ENCODE measurements at places on chromosomes 1 and 21.
A peak's percentile ranks its signal among the peaks of the same experiment; 100 is the strongest.

DNA sequence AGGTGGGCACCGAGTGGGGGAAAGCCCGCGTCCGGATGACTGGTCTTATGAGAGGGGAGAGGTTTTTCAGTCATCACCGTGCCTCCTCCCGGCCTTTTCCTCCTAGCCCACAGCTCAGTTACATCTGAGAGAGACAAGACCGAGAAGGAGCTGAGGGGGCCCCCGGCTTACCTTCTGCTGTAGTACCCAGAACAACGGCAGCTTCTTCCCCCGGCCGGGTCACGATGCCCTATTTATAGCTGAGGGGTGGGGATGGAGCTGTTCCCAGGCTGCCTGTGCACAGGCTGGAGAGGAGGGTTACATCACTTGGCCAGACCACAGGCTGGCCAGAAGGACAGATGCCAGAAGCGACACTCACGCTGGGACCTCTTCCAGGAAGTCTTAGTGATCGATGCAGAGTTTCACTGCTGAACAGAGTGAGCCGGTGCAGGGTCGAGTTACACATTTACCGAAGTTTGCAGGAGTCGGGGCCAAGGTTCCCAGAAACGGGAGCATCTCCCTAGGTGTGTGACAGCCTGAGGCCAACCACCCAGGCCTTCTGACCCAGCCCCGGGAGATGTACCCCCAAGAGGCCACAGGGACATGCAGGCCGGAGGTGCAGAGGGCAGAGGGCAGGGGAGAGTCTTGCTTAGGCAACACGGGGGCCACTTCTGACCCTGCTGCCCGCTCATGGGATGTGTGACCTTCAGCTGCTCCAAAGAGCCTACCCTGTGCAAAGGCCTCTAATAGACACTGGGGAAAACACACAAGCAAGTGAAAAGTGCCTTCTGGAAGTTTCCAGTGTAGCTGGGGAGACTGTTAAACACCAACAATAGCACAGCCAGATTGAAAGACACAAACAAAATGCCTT is at the start of gene AGT:
Gene AGT, minus strand, starts transcription at position 208 of the 850 bp plus-strand sequence. CDS start 3,299 bp downstream, outside the sequence.
- DNase-seq: no peak

- DNase-seq: no peak
Measured at GRCh38 chr1:63915121-63915520, 141.3 kb downstream of the ROR1 start.

DNA sequence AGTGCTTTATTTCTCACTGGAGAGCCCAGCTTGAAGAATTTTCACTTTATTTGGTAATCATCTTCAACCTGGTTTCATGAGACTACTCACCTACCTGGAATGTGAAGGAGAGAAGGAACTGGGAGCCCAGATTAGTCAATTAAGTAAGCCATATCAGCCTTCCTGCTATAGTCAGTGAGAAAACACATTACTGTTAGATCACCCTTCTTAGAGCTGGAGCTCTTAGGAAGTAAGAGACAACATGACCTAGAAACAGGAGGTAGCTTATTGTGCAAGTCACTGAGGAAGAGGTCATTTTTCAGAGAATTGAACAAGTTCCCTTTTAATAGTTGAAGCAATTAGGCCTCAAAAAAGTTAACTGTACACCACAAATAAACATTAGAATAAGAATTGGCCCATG is 49.2 kb upstream of the TEKT2 start:
- no peak for DNase-seq

DNA sequence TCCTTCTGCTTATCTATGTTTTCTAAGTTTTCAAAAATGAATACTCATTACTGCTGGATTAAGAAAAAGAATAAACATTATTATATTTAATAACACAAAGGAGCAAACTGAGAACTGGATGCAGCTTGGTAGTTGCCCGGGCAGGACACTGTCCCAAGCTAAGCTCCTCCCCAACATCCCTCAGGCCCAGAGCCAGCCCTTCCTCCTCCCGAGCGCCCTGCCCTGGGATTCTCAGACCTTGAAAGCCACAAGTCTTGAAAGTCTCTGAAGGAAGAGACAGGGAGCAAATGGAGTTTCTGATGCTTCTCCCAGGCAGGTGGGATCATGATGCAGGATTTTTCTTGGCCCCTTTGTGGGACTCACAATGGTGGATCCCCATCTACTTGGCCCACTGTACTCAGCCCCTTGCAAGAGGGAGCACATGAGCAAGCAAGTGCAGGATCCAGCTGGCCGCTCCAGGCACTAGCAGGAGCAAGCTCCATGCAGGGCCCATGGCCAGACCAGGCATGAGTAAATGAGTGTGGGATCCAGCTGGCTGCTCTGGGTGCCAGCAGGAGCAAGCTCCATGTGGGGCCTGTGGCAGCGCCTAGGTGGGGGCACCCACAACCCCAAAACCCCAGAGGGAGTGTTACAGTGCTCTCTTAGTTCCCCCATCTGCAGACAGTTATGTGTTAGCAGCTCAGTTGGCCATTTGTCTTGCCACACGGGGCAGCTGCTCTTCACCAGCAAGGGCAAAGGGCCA is 32.1 kb upstream of the RAB4A start:
- DNase-seq: no peak

DNA sequence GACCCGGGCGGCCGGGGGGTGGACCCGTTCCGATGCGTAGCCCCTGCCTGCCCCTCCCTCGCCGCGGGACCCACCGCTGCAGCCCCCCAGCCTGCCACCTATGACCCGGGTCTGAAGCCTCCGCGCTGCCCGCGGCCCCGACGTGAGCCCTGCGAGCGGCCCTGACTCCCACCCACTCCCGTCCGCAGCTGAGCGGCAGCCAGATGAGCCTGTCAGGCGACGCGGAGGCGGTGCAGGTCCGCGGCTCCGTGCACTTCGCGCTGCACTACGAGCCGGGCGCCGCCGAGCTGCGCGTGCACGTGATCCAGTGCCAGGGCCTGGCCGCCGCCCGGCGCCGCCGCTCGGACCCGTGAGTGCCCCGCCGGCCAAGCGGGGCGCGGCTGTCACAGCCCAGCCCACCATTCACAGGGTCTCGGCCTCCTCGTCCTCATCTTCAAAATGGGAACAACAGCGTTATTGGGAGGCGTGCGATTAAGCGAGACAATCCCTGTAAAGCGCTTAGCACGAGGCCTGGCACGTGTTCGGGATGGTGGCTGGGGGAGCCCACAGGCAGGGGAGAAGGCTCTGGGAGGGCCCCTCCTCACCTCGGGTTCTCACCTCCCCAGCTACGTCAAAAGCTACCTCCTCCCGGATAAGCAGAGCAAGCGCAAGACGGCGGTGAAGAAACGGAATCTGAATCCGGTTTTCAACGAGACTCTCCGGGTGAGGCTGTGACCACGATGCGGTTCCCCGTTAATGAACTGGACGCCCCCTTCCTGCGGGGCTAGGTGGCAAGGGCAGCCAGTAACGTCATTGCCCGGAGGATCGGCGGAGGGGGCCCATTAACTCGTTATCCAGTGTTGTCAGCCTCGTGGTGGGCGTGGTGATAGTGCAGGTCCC is 8.2 kb downstream of the SYTL1 start:
- DNase-seq: no peak

- no peak for DNase-seq
Measured at GRCh38 chr1:192506741-192507155, 68.8 kb upstream of the RGS1 start.

DNA sequence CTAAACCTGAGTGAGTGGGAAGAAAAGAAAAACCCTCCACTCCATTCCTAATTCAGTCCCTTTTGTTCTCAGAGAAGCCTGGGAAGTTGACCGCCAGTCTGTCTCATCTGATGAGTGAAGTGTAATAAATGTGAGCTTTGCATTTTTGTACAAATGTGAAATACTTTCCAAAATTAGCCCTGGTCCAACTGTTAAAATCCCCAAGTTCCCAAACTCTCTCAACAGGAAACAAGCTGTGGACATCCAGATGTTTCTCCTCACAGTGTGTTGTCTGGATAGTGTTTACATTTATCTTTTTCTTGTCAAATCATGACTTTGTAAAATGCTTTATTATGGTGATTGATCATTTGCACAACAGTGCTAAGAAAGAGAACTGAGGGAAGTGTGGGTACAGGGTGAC is 145.1 kb downstream of the TM2D1 start:
- no peak for DNase-seq

DNA sequence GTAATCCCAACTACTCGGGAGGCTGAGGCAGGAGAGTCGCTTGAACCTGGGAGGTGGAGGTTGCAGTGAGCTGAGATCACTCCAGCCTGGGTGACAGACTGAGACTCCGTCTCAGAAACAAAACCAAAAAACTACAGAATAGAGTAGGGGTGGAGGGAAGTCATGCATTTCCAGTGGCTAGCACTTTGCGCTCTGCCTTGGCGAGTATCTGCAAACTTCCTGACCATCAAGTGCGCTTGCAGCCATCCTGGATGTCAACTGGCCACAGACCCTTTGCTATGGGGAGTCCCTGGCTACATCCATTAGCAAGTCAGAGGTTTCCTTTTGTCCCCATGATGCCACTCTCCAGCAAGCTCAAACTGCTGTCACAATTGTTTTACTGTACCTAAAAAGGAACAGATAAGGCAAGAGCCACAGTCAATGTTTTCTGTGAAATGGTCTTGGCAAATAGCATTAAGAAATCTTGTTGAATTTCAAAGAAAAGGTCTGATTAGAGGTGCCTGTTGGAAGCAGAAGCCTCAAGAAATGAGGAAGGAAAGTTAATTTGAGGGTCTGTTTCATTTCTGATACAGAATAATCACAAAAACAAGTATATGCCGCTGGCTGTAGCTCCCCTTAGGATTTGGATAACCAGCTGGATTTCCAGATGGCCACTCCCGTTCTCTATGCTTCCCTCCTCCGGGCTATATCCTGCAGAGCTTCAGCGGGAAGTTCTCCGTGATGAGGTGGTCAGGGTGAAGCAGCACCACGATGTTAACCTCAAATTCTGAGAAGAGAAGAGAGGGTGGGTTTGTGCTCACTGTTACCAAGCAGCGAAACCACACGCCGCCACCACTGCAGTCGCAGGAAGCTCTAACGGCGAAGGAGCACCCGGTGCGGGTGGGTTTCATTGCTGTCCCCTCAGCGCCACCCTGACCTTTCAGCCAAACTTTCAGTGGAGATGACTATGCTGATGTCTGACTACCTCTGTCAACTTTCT is 42.0 kb downstream of the VPS26C start:
- DNase-seq: peak; percentile 74

DNA sequence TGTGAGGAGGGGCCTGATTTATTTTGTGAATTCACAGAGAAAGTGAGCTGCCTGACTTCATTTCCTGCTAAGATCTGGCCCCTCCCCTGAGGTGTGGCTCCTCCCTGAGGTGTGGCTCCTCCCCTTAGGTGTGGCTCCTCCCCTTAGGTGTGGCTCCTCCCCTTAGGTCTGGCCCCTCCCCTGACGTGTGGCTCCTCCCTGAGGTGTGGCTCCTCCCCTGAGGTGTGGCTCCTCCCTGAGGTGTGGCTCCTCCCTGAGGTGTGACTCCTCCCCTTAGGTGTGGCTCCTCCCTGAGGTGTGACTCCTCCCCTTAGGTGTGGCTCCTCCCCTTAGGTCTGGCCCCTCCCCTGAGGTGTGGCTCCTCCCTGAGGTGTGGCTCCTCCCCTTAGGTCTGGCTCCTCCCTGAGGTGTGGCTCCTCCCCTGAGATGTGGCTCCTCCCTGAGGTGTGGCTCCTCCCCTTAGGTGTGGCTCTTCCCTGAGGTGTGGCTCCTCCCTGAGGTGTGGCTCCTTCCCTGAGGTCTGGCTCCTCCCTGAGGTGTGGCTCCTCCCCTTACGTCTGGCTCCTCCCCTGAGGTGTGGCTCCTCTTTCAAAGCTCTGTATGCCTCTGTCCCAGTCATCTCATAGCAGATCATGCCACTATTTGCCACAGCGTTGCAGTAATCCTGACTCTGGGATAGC is 26.9 kb upstream of the LRRC3 start:
- DNase-seq: peak; percentile 7
